Effector CD4-positive, alpha-beta T cell (primary cell): ENCODE measurements at places on chromosomes 12 and 14.

DNA sequence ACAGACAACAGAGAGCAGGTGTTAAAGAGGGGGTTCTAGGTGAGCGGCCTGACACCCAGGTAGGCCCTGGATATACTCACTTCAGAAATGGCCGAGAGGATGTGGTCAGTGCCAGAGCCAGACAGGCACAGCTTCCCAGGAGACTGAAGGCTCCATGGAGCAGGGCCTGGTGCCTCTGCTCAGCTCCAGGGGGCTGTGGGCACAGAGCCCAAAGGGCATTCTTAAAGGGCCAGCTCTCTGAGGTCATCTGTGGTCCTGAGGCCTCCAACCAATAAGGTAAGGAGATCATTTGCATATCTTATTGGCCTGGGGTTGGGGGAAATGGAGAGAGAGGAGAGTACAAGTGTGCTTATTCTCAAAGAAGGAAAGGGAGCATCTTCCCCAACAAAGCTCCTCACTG lies 9.7 kb upstream of the PCK2 start:
- DNase-seq, result no peak

DNA sequence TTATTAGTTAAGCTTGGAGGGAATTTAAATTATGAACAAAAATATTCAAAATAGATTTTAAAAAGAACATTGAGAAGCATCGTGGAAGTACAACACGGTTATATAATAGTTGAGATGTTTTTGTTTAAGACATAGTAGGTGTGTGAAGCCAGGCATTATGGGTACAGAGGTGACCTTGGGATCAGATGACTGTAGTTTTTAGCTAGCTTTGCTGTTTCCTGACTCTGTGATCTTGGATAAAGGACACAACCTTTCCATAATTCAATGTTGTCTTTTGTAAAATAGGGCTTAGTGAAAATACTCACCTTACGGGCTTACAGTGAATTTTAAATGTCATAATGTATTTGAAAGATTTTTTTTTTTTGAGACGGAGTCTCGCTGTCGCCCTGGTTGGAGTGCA lies 239.7 kb downstream of the SLC2A13 start:
- DNase-seq, result no peak

- no peak for DNase-seq
Observed at GRCh38 chr12:117749431-117749830, 219.4 kb downstream of the KSR2 start.

GRCh38 chr12:52946797-52947547 lies 1.9 kb upstream of the KRT18 start:
- DNase-seq, result no peak

DNA sequence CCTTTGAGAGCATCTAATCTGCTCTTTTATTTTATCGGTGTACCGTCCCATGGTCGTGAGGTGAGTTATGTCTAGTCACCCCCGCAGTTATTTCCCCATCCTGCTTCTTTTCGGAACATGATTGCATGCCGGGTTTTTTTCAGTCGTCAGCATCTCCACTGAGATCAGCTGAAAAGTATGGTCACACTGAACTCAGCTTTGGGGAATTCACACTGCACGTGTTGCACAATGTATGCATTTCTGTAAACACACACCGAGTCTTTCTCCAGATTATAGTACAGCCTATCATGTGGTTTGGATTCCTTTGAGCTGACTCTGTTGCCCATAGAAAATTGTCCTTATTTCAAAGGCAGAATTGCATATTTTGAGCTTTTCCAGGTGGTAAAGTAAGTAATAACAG lies 24.6 kb downstream of the PLXNC1 start:
- DNase-seq, result no peak

DNA sequence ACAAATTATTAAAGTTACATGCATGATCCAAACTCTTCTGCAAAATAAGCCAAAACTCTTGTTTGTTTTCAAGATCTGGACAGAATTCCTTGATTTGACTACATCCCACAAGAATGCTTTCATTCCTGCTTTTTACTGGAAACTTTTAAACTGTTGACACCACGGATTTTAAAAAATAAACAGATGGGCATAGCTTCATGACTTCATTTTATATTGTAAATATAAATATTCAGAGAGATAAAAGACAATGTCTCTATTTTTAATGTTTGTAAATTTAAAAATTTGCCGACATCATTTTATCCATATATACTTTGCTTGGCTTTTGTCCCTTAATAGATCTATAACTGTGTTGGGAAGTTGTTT lies 134.3 kb upstream of the DCN start:
- DNase-seq, result no peak

- no peak for DNase-seq
Observed at GRCh38 chr12:51371295-51371953, 19.8 kb downstream of the GALNT6 start.

DNA sequence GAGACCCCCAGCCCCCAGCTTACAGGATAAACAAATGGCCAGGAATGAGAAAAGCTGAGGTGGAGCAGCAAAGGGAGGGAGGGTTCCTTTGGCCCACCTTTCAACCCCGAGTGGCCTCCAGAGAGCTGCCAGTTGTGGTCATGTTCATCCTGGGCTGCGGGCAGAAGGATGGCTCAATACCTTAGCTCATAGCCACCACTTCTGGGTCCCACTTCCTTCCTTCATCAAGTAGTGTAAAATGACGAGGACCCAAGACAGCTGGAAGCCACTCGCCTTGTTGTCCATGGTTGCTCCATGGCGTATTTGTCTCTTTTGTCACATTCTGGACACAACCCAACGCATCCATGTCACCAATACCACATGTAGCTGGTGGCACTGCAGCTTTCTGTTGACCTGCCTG lies 24.2 kb downstream of the CRACR2A start:
- no peak for DNase-seq

GRCh38 chr12:17528394-17528793 lies 561.6 kb downstream of the RERGL start:
- no peak for DNase-seq

- DNase-seq, result no peak
Observed at GRCh38 chr14:100066962-100067361, 1.7 kb downstream of the EVL start.

DNA sequence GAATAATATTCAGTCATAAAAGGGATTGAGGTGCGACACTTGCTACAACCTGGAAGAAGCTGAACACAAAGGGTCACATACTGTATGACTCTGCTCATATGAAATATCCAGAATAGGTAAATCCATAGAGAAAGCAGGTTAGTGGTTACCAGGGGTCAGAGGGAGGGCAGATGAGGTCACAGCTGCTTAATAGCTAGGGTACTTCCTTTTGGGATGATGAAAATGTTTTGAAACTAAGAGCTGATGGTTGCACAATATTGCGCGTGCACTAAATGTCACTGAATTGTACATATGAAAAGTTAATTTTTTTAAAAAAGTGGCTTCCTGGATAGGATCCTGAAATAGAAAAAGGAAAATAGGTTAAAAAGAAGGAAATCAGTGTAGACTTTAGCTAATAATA lies 23.8 kb downstream of the NEUROD4 start:
- no peak for DNase-seq

DNA sequence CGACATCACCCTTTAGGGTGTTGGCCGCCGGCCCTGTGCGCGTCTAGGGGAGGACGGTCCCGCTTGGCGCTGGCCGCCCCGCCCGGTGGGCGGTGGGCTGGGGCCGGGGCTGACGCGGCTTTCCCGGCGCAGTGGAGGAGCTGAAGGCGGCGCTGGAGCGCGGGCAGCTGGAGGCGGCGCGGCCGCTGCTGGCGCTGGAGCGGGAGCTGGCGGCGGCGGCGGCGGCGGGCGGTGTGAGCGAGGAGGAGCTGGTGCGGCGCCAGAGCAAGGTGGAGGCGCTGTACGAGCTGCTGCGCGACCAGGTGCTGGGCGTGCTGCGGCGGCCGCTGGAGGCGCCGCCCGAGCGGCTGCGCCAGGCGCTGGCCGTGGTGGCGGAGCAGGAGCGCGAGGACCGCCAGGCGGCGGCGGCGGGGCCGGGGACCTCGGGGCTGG lies 3.6 kb downstream of the TNFAIP2 start:
- DNase-seq, result no peak

- DNase-seq, result no peak
Observed at GRCh38 chr12:44117337-44117736, 281.5 kb downstream of the TMEM117 start.

- DNase-seq, result no peak
Observed at GRCh38 chr12:132145334-132145733, 1.1 kb downstream of the NOC4L start.

GRCh38 chr14:56808383-56809269 lies 1.7 kb downstream of the OTX2 start:
- no peak for DNase-seq

- no peak for DNase-seq
Observed at GRCh38 chr14:68523989-68524725, 268.7 kb downstream of the ZFP36L1 start.

- DNase-seq, result no peak
Observed at GRCh38 chr12:41465526-41465925, 277.4 kb downstream of the PDZRN4 start.

DNA sequence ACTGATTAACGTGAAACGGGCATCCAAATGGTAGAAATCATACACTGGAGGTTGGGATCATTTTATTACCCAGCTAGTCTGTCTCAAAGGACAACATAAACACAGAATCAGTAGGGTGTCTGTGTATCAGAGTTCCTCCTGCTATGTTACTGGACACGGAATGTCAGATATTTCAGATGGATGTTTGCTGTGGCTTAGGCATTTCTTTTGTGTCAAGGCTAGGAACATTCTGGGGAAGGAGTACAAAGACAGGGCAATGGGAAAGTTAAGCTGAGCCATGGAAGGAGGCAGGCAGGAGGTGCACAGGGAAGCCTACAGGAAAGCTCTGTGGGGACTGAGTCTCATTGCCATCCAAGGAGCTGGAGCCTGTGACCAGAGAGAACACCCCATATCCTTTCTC lies 254.6 kb downstream of the C12orf75 start:
- DNase-seq, result no peak

- no peak for DNase-seq
Observed at GRCh38 chr12:130266751-130267150, 70.9 kb upstream of the PIWIL1 start.

GRCh38 chr12:15323480-15323879 lies 1.2 kb downstream of the PTPRO start:
- no peak for DNase-seq

DNA sequence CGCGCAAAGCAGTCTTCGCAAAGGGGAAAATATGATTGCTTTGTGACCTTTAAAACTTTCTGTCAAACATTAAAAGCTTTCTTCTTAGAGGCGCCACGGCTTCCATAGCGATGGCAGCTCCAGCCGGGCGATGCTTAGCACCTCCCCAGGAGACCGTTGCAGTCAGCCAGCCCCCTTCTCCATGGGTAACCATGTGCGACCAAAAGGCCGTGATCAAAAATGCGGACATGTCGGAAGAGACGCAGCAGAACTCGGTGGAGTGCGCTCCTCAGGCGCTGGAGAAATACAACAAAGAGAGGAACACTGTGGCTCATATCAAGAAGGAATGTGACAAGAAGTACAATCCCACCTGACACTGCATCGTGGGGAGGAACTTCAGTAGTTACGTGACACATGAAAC lies 12.7 kb upstream of the STON2 start:
- DNase-seq, result no peak
